ENCODE measurements at places on chromosomes 2 and 18. TPM values are rescaled to one million over a fixed set of nuclear protein-coding genes. Genes with fewer than 3 reads are reported as not detected.
A peak's percentile ranks its signal among the peaks of the same experiment; 100 is the strongest.

DNA sequence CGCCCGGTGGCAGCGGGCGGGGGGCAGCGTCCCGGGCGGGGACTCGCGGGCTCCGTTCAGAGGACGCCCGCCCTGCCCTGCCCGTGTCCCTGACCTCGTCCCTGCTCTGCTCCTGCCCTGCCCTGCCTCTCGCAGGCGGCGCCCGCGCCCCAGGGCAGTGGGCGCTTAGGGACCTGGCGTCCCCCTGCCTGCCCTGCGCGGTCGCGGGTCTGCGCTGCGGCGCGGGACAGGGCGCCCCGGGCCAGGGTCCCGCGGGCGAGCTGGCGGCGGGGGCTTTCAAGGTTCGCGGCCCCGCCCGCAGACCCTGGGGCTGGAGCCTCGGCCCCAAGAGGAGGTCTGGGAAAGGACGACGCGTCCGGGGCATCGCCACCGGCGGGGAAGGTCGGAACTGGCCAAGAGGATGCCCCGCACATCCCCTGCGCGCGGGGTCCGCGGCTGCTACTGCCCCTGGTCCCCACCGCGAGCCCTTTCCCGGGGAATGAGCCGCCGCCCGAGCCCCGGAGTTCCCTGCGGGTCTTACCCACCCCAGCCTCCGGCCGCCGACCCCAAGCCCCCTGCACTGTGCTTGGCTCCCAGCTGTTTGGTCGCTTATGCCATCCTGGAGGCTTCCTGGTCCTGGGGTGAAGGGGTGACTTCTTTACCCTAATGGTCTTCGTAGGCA, 679 bp downstream of the RNF144A start:
- peak; percentile 31 for DNase-seq

DNA sequence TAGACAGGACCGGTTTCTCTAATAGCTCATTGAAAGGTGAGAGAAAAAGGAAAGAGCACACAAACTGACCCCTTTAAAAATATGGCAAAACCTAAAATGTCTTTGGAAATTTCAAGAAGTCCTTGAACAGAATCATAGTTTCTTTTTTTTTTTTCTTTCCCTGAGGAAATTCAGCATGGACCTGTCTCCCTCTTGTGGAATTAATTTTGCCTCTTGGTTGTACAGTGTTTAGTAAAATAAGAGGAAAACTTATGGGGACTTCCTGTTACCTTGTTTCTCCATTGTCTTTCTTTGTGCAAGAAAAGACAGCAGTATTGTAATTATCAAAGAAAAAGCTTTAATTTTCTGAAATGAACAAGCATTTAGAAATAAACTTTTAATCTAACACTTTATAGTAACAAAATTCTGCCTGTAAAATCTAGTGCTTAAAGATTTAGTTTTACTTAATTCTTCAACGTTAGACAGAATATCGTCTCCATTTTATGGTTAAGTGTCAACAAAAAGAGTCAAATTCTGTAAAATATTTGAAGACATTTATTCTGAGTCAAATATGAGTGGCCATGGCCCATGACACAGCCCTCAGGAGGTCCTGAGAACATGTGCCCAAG, 176.3 kb upstream of the NABP1 start:
- DNase-seq, result no peak

GRCh38 chr2:193847130-193847529, 1652.4 kb upstream of the TMEFF2 start:
- no peak for DNase-seq

DNA sequence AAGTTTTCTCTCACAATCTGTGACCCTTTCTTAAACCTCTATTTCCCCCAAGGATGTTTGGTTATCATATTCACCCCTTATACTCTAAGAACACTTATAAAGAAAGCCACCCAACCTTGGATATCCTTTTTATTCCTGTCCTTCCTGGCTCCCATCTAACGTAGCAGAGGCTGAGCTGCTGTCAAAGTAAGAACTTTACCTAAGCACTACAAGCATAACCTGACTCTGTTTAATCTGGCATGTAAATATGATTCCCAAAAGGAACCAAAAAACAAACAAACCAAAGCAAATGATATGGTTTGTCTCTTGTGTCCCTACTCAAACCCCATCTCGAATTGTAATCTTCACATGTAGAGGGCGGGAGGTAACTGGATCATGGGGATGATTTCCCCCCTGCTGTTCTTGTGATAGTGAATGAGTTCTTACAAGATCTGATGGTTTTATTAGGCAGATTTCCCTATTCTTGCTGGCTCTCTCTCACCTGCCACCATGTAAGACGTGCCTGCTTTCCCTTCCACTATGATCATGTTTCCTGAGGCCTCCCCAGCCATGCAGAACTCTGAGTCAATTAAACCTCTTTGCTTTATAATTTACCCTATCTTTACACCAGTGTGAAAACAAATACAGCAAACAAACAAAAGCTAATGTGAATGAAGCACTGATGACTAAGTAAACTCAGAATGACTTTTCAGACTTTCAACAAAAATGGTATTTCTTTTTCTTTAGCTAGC, 72.7 kb upstream of the SPOPL start:
- DNase-seq, result no peak

DNA sequence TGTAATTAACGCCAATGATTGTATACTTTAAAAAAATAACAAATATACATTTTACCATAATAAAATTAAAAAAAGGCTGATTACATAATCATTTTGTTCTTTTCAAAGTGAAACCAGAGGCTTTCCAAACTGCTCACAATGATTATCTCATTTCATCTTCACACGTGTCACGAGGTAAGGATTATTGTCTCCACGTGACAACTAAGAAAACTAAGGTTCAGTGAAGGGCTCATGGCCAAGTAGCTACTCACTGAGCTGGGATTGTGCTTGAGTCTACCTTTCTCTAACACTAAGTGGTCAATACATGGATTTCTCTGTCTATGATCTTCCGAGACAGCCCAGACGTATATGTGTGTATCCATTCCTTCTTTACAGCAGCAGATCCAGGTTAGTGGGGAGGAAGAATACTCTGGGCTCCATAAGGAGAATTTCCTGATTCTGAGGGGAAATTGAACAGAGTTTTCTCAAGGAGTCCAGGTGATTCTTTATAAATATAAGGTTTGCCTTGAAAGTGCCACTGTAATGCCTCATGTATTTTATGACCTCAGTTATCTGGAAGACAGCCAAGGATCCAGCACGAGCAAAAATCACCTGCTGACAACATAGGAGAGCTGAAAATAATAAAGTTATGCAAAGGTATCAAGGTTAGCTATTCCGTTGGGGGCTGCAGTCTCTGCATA, 25.6 kb upstream of the ACSL3 start:
- DNase-seq, result no peak

ALPG gene
- not detected for total RNA-seq

GRCh38 chr2:213475433-213475832, 191.2 kb downstream of the SPAG16 start:
- DNase-seq, result no peak

GRCh38 chr2:16137080-16137755, 196.9 kb downstream of the MYCN start:
- no peak for DNase-seq

- DNase-seq, result no peak
Observed at GRCh38 chr18:22827216-22827615, 105.9 kb upstream of the RBBP8 start.

EMILIN1 gene
- 0.19 TPM for total RNA-seq

DNA sequence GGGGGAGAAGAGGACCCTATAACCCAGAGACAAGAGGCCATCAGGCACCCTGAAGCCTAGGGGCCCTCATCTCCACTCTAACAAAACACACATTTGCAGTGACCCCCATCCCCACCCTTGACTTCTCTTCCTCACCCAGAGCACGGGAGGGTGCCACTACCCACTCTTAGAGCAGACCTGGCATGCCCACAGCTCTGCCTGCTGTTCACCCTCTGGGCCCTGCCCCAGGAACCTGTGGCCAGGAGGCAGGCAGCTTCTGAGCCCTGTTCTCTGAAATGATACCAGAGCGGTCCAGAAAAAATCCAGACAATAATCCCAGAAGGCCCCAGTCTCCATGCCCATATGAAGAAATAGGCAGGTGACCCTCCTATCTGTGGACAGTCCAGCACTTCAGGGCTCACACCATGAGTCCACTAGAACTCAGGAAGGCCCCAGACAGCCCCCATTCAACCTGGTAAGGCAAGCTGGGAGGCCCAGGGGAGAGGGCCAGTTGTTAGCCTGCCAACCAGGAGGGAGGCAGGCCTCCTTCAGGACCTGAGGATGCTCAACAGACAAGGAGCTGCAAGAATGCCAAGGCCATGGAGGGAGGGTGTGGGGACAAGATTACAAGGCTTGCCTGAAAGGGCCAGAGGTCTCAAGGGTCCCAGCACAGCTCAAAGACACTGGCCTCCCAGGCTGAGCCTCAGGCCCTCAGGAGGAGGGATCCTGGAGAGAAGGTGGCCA, 75.0 kb downstream of the TNS1 start:
- no peak for DNase-seq

DNA sequence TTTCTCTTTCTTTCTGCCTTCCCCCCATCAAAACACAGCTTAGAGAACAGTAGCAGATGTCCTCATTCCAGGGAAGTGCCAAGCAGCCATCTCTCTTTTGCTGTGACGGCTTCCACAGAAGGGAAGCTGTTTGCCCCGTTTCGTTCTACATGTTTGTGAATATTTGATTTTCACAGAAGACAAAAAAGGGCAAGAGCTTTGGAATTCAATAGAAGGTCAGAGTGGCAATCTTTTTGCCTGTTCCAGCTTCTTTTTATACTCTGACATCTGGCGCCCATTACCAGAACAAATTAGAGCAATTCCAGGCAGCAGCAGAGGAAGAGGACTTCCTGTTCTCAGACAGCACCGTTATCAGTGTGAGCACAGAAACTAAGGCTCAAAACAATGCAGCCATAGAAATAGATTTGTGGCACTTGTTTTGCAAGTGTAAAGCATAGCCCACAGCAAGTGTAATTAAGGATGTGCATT, 79.0 kb upstream of the CDH19 start:
- DNase-seq, result no peak

CRYBA2 gene
- not detected for total RNA-seq

GRCh38 chr2:100964681-100965169, 37.4 kb upstream of the RPL31 start:
- DNase-seq, result no peak

DNA sequence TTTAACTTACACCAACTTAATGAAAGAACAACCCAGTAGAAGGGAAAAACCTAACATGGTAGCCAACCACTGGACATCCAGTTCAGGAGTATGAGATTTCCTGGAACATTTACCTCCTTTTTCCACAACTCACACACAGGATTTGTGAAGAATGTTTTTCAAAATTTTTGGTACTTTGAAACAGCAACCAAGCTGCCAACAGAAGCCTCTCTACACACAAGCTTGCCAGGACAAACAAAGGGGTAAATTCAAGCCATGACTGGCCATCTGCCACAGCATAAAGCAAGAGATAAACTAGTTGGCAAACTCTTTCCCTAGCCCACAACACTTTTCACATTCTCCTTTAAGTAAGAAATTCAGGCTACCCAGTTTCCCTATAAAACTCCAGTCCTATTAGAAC, 21.4 kb downstream of the MGAT4A start:
- DNase-seq, result no peak

DNA sequence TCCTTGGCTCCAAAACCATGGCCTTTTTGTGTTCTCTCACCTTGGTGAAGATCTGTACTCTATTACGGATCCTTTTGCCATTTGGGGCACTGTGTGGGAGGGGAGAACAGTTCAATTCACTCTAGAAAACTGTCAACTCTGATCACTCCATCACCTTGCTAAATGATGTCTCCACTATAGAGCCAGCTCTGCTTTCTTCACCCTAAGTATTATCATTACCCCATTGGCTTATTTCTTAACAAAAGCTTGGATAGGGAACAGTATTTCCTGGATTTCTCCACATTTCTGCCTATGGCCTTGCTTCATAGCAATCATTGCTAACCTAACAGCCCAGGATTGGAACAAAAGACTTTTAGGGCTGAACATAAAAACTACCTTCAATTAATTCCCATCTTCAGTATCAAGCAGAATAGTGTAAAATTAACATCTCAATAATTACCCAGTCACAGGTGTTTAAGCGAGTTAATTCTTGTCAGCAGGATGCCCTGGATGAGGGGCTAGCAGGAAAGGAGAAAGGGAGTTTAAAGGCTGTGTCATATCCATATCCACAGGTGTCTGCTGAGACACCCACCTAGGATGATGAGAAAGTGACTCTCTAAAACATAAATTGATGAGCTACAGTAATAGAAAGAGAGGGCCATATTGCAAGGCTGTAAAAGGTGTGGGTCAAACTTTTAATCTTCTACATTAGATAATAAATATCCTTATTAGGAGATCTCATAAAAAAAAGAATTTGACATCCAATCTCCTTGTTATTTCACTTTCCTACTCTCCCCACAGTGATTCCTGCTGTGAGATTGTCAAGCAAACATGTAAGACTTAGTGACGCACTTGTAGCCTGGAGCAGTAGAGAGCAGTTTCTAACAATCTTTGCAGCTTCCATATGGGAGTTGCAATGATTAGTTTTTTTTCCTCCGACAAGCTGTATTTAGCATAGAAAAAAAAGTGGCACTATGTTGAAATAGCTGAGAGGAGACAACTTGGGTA, 589.5 kb upstream of the NXPH2 start:
- DNase-seq, result no peak

GRCh38 chr2:112605926-112606325, 21.5 kb downstream of the CHCHD5 start:
- DNase-seq, result no peak

VWC2L gene
- not detected for total RNA-seq

- no peak for DNase-seq
Observed at GRCh38 chr18:79502782-79503181, 107.1 kb downstream of the NFATC1 start.

ANO7 gene
- total RNA-seq, result 8.0 TPM

LHCGR gene
- not detected for total RNA-seq

DNA sequence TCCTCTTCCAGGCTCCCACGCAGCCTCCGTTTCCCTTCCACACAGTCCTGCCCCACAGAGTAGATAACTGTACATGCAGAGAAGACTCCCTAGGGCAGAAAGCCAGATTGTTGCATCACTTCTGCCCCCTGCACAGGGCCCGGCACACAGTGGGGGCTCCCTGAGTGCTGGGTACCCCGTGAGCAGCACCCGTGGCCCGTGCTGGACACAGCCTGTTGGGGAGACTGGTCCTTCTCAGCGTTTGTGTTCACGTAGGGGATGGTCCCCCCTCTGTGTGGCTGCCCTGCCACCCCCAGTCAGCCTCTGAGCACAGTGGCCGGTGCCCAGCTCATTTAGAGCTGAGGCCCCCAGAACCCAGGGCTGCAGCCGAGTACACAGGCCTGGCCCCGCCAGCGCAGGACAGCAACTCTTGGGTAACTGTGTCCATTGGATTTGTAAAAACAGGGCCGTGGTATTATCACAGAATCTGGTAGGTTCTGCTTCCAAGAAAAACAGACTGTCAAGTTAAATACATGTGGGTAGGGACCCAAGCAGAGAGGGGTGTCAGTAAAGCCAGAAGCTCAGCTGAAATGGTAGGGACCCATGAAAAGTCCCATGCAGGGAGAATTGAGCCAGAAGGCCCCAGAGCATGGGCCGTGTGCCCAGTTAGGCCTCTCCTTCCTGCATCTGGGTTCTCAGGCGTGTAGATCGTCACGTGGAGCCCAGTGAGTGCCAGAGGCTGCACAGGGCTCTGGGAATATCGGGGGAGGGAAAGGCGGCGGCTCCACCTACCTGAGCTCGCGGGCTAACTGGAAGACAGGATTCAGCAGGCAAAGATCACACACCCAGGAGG, 257.3 kb downstream of the ATAD2B start:
- DNase-seq, result no peak

Data from Calu3 (cell line).